Right ventricle myocardium superior (tissue), 1 donor: ENCODE measurements at places on chromosomes 3 and 15. TPM values are rescaled to one million over a fixed set of nuclear protein-coding genes. Genes with fewer than 3 reads are reported as not detected.

Gene GMNC
- total RNA-seq, result 2.9 TPM

Gene MUC4
- total RNA-seq, result not detected

DNA sequence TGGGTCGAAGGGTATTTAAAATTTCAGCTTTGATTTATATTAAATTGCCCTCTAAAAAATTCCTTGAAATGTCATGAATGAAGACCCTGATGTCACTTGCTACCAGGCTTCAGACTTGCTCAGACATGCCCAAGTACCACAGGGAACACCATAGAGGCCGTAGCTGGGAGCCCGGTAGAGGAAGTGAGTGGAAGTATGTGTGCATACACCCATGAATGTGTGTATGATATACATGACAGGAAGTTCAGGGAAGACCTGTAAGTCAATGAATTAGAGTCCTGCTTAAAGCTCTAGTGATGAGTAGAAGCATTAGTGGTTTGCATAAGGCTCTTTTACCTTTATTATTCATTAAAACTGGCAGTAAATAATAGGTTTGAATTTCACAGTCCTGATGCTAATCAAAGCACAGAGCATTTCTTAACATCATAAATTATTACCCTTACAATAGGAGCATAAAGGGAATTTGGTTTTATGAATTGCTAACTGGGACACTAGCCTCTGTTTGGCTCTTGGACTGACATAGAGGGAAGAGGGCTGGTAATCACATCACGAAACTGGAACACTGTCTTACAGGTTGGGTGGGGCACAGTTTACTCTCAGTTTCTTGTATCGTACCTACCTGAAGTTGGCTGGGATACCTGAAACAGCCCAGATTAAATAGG is 144.4 kb downstream of the CHST2 start:
- DNase-seq, result no peak

- DNase-seq, result no peak
These were observed 16.5 kb downstream of the CYFIP1 start for GRCh38 chr15:22963641-22964040.

DNA sequence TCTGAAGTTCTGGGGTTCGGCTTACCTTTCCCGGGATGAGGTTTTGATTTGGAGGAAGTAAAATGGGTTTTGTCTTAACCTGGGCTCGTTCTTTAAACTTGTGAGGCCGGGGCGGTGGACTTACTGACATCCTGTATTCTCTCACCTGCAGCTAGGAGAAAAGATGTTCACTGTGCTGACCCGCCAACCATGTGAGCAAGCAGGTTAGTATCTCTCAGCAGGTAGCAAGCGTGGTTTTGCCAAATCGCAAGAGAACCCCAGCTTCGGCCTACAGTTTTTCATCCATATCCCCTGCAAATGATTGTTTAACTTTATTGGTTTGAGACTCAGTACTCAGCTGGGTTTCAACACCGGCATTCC is 891 bp downstream of the ENTPD3 start:
- no peak for DNase-seq

DNA sequence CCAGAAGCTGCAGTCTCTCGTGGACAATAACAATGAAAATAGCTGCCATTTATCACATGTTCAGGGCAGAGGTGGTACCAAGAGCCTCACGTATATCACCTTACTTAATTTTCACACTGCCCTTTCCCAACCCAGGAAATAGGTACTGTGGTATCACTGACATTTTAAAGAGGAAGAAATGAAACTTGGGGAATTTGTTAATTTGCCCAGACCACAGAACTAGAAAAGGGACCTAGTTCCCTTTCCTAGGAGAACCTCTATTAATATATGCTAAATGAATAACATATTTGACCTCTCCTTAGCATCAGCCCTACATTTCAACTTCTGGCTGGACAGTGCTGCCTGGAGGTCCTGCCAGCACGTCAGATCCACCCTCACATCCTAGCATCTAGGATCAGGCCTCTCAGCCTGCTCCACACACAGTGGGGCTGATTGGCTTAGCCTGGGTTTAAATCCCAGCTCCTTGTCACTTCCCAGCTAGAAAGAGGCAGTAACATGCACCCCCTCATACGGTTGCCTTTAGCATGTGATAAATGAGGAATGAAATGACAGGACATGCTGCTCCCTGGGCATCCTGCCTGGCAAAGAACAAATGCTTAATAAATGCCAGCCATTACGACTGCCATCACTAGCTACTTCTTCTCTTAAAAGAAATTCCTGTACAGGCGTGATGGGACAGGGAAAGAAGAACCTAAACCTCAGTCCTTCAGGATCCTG is 95.1 kb upstream of the TNFAIP8L3 start:
- DNase-seq, result no peak

Gene RNF168
- 21.3 TPM for total RNA-seq

- DNase-seq, result no peak
These were observed 43.7 kb upstream of the ROPN1 start for GRCh38 chr3:124035463-124036121.

Gene TMEM207
- not detected for total RNA-seq

Gene ADCY5
- total RNA-seq, result 225 TPM

- no peak for DNase-seq
These were observed 746.8 kb upstream of the LMCD1 start for GRCh38 chr3:7754653-7755441.

- no peak for DNase-seq
These were observed 27.0 kb upstream of the APH1B start for GRCh38 chr15:63250312-63250965.

DNA sequence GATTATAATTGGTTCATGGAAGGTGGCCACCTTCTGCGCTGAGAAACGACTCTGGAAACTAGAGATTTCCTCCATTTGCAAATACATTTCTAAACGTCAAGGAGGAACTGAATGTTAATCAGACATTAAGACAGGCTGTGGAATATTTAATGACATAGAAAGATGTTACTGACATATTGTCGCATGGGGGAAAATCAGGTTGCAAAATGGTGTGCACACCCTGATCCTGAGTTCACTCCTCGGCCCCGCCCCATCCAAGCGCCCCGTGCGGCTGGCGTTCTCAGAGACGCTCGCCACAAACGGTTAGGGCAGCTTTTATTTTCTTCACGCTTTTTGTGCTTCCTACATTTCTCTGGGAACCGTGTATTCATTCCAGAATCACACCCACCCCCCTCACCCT is 10.7 kb downstream of the H1-8 start:
- peak; percentile 57 for DNase-seq

Gene PPP1R14D
- not detected for total RNA-seq

- peak; percentile 60 for DNase-seq
These were observed 2.9 kb upstream of the FAM43A start for GRCh38 chr3:194682694-194683310.

Gene SEMA5B
- total RNA-seq, result 2.1 TPM

Gene SAMD7
- not detected for total RNA-seq

- DNase-seq, result no peak
These were observed 305.7 kb upstream of the COL8A1 start for GRCh38 chr3:99332718-99333117.

Gene OSTN
- not detected for total RNA-seq

Gene TRPM1
- total RNA-seq, result not detected

DNA sequence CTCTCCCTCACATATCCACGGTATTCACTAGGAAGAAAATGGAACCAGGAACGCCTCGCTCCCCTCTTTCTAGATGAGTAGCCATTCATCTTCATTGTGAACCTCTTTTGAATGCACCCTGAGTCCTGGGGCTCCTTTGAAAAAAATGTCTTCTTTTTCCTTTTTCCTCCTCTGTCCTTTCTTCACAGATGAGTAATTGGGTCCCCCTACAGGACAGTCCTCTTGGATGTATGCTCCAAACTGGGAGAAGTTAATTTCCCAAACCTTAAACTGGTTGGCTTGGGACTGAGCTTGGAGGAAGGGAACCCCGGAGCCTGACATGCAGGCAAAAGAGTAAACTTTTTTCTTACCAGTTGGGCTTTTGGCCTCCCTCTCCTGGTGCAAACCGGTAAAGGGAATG is 108.8 kb downstream of the DPH6 start:
- no peak for DNase-seq

Gene ISLR2
- total RNA-seq, result 2.7 TPM

DNA sequence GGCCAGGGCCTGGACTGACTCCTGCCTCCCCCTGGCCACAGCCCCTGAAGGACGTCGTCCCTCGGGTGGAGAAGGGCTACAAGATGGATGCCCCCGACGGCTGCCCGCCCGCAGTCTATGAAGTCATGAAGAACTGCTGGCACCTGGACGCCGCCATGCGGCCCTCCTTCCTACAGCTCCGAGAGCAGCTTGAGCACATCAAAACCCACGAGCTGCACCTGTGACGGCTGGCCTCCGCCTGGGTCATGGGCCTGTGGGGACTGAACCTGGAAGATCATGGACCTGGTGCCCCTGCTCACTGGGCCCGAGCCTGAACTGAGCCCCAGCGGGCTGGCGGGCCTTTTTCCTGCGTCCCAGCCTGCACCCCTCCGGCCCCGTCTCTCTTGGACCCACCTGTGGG is 10.3 kb upstream of the LMAN1L start:
- no peak for DNase-seq

Gene SKOR1
- 0.11 TPM for total RNA-seq

GRCh38 chr3:88480822-88481221 is 331.1 kb downstream of the C3orf38 start:
- DNase-seq, result no peak

GRCh38 chr15:65041787-65042186 is 3.4 kb upstream of the SLC51B start:
- no peak for DNase-seq

GRCh38 chr3:149462581-149463011 is 11.9 kb upstream of the TM4SF4 start:
- DNase-seq, result no peak

Gene TARS3
- 29.9 TPM for total RNA-seq

Gene RBP2
- total RNA-seq, result not detected

DNA sequence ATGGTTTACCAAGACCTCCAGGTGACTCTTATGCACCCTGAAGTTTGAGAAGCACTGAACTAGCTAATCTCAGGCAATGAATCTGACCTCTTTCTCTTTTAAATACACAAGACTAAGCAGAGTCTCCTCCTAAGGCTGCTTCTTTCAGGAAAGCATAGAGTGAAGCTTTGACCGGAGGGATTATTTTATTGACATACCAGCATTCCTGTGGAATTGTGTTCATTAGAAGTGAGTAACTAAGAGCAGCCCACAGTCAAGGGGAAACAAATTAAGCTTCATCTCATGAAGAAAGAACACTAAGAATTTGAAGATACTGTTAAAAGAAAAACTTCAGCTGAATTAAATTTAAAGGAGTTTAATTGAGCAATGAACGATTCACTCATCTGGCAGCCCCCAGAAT is 963.5 kb downstream of the NTRK3 start:
- DNase-seq, result no peak

DNA sequence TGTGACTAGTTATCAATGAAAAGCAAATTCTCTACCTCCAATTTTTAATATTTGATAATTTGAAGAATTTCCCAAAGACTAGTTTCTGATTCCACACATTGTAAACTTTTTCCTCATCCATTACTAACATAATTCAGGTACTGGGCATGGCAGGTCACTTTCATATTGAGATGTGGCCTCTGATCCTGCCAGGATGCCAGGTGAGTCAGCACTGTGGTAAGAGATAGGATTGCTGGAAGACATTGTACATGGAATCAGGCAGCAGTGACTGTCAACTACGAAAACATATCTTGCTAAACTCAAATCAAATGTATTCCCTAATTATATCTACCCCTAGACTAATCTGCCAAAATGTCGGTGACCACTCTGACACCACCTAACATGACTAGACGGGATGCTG is 33.2 kb upstream of the POU1F1 start:
- DNase-seq, result no peak

- no peak for DNase-seq
These were observed 20.2 kb downstream of the GBE1 start for GRCh38 chr3:81741216-81741615.

- DNase-seq, result no peak
These were observed 49.3 kb upstream of the TRPM1 start for GRCh38 chr15:31150732-31151231.

GRCh38 chr3:365268-365667 is 168.7 kb downstream of the CHL1 start:
- DNase-seq, result no peak

- DNase-seq, result no peak
These were observed 14.4 kb downstream of the GOLGB1 start for GRCh38 chr3:121735047-121735696.

DNA sequence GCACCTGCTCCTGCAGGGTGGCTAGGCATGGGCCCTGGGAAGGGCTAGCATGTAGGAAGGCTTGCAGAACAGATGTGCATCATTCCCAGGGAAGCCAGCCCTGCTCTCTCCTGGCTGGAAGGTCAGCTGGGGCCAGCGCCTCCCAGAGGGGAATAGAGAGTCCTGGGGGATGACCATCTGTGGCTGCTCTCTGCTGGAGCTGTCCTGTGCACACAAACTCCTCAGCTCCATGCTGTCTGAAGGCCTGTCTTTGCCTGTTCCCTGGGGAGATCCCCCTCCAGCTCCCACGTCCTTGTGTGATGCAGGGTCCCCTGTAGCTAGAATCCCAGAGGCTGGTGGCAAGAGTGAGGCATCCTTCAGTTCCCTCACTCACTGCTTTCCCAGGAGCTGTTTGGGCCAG is 19.3 kb downstream of the IL16 start:
- no peak for DNase-seq

GRCh38 chr3:46141813-46142212 is 66.3 kb downstream of the CCR1 start:
- DNase-seq, result no peak

GRCh38 chr3:22704571-22705354 is 498.4 kb upstream of the UBE2E2 start:
- DNase-seq, result no peak

GRCh38 chr3:152428577-152428976 is 159.8 kb downstream of the MBNL1 start:
- DNase-seq, result no peak

GRCh38 chr3:80238606-80239005 is 470.8 kb upstream of the ROBO1 start:
- DNase-seq, result no peak

Gene SLC22A13
- total RNA-seq, result not detected

GRCh38 chr3:168249550-168250414 is 154.1 kb upstream of the GOLIM4 start:
- peak; percentile 87 for DNase-seq

Gene ACKR4
- 2.9 TPM for total RNA-seq

GRCh38 chr3:2623436-2623835 is 486.7 kb downstream of the IL5RA start:
- DNase-seq, result no peak

- no peak for DNase-seq
These were observed 267.3 kb downstream of the LPP start for GRCh38 chr3:188421151-188421821.

- no peak for DNase-seq
These were observed 866 bp upstream of the CD276 start for GRCh38 chr15:73683257-73683776.

Gene CSPG4
- 5.2 TPM for total RNA-seq

- DNase-seq, result no peak
These were observed 144.6 kb downstream of the DUT start for GRCh38 chr15:48475600-48476395.

- DNase-seq, result no peak
These were observed 227.6 kb downstream of the ADAMTS9 start for GRCh38 chr3:64460141-64460730.

- no peak for DNase-seq
These were observed 46.1 kb downstream of the CMTM6 start for GRCh38 chr3:32456429-32457130.

DNA sequence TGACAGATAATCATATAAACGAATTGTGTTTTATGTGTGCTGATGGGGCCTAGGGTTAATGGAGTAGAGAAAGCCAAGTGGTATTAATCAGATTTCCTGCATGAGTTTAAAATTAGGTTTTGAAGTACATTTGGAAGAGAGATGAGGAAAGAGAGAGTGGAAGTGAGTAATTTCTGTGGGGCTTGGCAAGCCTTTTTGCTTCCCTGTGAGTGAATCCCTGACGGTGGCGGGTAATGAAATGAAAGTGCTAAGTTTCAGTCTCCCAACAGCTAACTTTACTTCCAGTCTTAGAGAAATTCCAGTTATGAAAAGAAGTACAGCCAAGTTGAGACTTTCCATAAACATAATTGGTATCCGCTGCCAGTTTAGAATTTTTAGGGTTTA is 139.4 kb downstream of the BBX start:
- no peak for DNase-seq
